ENCODE measurements at places on chromosomes 13 and 19.

GRCh38 chr13:32022311-32022710, 9.3 kb upstream of the FRY start:
- no peak for DNase-seq

GRCh38 chr13:45295536-45295935, 45.4 kb downstream of the TPT1 start:
- no peak for DNase-seq

DNA sequence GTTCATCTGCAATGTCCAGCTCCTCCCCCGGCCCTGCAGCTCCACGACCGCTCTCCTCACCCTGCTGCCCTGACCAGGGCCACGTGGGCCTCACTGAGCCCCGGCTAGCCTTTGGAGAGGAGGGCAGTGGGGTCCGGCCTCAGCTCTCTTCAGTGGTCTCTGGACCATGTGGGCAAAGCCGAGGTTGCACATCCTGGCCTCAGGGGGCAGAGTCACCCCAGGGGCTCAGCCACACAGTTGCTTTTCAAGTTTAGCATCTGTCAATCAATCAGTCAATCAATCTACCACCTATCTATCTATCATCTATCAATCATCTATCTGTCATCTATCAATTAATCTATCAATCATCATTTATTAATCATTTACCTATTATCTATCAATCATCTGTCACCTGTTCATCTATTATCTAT, 3.0 kb upstream of the DIRAS1 start:
- no peak for DNase-seq

DNA sequence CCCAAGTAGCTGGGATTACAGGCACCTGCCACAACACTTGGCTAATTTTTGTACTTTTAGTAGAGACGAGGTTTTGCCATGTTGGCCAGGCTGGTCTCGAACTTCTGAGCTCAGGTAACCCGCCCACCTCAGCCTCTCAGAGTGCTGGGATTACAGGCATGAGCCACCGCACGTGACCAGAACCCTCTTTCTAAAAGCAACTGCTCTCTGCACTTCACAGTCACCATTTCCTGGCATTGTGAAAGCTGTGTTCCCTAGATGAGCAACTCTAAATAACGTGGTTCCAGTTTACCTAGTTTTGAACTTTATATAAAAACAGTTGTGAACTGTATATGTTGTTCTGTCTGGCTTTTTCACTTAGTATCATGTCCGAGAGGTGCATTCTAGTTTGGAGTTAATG, 152.9 kb downstream of the SIPA1L3 start:
- no peak for DNase-seq

GRCh38 chr13:78182813-78183212, 264.2 kb upstream of the EDNRB start:
- no peak for DNase-seq

DNA sequence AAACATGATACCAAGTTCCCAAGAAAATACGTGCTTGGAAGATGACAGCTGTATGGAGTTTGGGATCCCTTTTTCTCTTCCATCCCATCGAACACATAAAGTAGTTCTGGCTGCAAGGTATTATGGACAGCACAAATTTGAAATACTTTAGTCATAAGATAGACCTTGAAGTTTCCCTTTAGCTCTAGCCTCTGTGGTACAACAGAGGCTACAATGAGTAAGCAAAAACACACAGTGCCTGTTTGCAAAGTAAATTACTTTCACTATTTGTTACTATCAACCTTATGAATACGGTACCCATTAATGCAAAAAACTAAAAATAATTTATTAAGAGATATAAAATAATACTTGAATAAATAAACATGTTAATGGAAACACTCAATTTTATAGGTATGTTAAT, 21.0 kb upstream of the LRCH1 start:
- DNase-seq = no peak

DNA sequence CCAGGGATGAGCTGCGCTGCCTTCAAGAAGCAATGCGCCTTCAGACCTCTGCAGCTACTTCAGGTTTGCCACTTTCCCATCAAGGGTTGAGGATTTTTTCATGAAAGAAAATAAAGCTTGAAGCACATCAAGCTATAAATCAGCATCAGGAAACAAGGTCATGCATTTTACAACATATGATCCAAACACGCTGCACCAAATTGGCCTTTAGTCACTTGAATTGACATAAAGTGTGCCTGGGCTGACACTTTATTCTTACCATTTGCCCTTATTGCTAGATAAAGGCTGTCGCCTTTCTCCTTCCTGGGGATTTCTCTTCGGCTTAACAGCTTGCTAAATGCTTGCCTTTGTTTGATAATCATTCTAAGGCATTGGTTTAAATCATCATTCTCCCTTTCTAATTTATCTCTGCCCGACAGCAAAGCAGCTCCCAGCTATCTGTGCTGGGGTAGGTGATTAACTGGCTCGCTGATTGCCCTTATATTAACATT, 87.7 kb downstream of the LHFPL6 start:
- no peak for DNase-seq

DNA sequence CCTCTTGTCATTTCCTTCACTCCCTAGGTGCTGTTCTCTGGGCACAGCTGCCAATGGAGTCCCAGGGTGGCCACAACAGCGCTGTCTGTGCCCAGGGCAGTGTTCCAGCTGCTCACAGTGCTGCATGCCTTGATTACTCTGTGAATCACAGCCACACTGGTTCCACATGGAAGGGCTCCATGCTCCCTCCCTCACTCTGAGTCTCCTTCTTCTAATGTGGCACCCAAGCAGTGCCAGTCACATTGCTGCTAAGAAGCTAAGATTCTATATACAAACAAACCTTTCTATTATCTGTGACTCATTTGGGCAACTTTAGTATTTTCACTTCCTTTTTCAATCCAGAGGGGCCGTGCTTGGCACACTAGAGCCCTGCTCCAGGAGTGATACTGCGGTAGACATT, 248.7 kb downstream of the TDRD3 start:
- no peak for DNase-seq

DNA sequence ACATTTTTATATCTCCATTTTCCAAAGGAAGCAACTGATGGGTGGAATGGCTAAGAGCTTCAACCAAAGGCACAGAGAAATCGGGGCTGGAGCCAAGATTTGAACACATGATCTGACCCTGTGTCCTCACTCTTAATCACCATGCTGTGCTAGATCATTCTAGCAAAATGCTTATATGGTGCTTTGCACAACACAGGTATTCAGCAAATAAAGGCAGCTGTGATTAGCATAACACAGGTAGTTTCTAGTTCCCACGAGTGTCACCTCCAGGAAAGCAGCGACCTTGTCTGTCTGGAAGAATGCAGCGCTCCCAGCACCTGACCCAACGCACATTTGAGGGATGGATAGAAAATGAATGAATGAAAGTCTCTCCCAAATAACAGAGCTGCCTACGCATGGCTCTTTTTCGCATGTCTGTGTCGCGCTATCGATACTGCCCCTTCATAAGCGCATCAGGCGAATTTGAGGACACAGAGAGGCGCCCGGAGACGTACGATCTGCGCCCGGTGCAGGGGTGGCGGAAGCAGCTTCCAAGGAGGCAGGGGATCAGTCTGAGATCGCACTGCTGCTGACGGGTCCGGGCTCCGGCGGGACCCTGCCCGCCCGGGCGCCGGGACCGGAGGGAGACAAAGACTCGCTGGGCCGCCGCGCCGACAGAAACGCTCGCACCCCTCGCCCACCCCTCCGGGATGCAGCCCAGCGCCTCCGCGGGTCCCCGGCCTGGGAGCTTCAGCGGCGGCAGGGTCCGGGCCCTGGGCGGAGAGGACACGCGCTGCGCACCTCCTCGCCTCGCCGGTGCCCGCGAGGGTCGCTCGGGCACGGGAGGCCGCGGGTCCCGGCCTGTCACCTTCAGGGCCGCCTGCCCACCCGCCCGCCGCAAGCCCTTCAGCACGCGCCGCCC, 609 bp downstream of the EPS15L1 start:
- DNase-seq = no peak

DNA sequence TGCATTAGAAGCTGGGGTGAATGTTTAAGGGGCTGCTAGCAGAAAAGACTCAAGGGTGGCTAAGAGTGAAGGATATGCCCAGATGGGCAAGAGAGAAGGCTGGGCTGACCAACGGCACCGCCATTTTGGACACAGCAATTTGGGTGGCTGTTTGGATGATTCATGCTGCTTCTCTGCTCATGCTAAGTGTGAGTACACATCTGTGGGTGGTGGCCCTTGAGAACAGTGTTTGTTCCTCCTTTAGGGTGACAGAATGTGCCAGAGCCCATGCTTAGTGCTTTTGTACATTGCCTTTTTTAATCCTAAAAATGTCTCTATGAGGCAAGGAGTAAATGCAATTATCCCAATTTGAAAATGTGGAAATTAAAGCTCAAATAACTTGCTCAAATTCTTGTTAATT, 9.8 kb downstream of the CBY2 start:
- no peak for DNase-seq

GRCh38 chr13:98157609-98158008, 14.7 kb downstream of the FARP1 start:
- DNase-seq = no peak

DNA sequence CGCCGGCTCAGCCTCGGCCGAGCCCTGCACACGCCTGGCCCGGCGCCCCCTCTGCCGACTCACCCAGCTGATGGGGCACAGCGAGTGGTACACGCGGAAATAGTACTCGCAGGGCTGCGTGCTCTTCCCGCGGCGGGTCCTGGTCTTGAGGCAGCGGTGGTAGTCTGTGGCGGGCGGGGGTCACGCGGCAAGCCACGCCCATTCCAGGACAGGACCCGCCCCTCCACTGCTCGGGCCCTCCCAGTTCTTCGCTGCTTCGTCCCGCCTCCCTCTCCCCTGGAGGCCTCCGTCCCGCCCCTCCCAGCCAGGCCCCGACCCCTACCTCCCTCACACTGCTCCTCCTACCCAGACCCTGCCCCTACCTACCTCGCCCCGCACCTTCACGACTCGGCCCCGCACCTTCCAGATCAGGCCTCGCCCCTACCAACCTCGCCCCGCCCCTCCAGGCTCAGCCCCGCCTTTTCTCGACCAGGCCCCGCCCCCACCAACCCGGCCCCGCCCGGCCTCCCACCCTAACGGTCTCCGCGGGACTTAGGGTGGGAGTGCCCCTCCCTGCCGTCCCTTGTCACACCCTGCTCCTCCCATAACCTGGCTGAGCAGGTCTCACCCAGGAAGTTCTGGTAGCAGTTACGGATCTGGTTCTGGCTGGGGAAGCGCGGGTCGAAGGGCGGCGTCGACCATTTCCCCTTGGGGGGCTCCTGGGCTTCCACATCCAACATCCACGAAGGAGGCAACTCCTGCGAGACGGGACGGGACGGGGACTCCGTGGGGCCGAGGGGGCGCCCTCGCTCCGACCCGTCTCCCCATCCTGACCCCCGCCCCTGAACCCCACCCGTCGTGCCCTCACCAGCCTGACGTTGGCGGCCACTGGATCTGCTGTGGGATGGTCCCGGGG, 469 bp downstream of the COX6B2 start:
- no peak for DNase-seq

DNA sequence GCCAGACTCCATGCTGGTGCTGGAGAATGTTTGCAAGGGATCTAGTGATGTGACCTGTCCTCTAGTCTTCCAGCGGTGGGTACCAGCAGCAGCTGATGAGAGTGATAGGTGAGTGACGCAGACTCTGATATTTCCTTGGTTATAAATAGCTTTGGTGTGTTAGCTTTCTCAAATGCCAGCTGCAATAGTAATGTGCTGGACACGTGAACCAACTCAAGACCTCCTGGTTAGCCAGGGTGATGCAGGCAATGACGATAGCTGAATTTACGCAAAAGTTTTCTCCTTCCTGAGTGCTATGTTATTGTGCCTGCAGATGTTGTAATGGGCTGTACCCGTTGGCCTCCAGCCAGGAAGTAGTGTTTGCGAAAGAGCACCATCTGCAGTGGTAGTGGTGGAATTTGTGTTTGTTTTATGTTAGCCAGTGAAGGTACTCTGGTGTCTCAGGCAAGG, 129.5 kb downstream of the CYSLTR2 start:
- no peak for DNase-seq

GRCh38 chr13:66888698-66889097, 341.4 kb downstream of the PCDH9 start:
- no peak for DNase-seq

DNA sequence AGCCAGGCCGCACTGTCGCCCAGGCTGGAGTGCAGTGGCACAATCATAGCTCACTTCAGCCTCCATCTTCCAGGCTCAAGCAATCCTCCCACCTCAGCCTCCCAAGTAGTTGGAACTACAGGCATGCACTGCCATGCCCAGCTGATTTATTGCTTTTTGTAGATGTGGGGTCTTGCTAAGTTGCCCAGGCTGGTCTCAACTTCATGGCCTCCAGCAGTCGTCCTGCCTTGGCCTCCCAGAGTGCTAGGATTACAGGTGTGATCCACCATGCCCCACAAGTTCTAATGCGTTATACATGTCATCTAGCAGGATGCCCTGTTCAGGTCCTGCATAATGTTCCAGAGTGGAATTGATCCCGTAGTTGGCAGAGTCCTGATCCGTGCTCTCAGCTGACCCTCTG, 4.6 kb downstream of the C19orf53 start:
- no peak for DNase-seq

DNA sequence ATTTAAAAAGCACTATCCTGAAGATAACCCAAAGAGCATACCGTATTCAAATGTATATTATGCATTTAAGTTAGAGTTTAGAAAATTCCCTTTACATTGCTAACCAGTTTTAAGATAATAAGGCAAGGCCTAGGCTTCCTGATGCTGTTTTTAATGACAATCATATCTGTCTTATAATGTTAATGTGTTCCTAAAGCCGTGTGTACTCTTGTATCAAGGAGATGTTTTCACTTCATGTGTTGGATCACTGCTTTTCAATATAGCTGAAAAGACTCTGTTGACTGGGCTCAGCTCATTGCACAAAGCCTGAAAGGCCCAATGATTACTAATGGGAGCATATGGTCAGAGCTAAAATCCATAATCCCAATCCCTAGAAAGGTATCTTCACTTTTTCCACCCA, 81.6 kb downstream of the DACH1 start:
- DNase-seq = no peak

GRCh38 chr13:81017513-81018152, 676.7 kb upstream of the SPRY2 start:
- no peak for DNase-seq

- DNase-seq = no peak
Observed at GRCh38 chr13:40402931-40403431, 263.5 kb downstream of the FOXO1 start.
